ENCODE measurements at places on chromosomes 16 and 17.
A peak's percentile ranks its signal among the peaks of the same experiment; 100 is the strongest.

DNA sequence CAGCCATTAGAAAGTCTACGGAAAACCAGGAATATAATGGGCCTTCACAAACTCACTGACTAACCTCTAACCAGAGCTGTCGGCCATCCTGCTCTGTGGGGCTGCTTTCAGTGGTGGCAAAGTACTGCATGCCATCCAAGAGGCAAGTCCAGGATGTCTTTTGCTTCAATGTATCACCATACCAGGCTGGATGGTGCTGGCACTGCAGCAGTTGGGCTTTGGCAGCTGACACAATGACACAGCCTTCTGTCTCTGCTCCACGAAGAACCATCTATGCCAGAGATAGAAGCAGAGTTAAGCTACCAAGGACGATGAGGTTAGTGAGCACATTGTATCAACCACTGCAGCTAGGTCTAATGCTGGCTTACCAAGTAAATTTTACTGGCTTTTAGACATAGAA lies 9.7 kb upstream of the RSKR start:
- DNase-seq = no peak

DNA sequence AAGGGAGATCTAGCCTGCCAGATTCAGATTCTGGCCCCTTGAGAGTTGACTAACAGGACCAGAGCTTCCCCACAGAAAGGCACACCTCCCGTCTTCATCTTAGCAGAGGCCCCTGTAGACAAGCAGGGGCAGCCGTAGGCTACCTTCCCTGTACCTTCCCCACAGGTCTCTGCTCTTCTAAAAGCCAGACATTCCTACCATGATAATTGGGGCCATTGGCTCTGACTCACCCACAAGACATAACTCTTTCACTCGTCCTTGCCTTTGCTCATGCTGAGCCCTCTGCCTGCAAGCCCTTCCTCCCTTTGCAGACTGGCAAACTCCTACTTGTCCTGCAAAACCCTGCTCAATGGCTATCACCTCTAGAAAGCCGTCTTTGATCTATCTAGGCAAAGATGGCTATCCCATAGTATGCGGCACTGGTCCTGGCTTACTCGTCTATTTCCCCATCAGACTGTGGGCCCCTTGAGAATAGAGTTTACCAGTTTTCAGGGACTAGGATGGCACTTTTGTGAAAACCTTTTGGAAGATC lies 43.8 kb downstream of the PIMREG start:
- DNase-seq = no peak

GRCh38 chr16:82882982-82883835 lies 256.4 kb downstream of the CDH13 start:
- no peak for DNase-seq

DNA sequence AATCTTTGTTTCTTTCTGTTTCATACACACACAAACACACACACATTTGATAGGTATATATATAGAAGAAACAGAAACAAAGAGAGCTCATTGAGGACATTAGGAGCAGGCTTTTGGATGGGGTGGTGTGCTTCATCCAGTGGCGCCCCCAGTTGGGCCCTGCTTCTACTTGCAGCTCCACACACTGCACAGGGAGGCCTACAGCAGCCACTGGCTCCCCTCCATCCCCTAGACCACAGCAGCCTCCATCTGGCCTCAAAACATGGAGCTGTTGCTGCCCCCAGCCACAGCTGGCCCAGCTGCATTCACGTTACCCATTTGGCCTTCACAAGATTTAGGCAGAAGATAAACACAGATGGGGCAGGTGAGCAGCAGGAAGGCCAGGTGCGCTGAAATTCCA lies 33.1 kb upstream of the NF1 start:
- DNase-seq = no peak

- DNase-seq = no peak
Measured at GRCh38 chr16:86514481-86515376, 4.4 kb downstream of the FOXF1 start.

DNA sequence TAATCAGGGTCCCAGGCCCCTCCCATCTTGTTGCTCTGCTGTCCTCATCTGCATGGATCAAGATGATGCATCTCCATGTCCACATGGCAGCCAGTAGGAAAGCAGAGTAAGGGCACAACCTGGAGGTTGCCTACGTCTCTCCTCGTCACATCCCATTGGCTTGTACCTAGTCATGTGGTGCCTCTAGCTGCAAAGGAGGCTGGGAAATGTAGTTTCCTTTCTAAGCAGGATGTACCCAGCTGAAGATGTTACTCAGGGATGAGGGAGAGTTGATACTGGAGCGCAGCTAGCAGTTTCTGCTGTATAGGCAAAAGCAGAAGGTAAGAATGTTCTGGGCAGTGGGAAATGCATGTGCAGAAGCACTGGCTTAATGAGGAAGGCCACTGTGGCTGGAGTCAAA lies 20.8 kb downstream of the ABCC1 start:
- DNase-seq = no peak

GRCh38 chr16:88653596-88654362 lies 2.9 kb upstream of the CYBA start:
- no peak for DNase-seq

DNA sequence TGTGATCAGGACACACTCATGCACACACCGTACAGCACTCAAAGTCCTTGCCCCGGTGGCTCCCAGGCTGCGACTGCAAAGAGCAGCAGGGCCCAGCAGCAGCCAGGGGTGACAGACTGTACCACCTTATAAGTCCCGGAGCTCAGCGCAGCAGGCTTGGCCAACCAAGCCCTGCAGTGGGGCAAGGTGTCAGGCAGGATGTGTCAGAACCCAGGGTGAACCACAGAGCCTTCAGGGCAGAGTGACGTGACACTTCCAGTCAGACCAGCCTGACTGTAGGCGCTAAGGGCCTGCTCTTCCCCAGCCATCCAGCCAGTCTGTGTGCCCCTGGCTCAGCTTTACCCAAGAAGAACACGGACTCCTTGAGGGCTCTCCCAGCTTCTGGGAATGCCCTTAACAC lies 204.1 kb downstream of the COPRS start:
- DNase-seq = no peak

DNA sequence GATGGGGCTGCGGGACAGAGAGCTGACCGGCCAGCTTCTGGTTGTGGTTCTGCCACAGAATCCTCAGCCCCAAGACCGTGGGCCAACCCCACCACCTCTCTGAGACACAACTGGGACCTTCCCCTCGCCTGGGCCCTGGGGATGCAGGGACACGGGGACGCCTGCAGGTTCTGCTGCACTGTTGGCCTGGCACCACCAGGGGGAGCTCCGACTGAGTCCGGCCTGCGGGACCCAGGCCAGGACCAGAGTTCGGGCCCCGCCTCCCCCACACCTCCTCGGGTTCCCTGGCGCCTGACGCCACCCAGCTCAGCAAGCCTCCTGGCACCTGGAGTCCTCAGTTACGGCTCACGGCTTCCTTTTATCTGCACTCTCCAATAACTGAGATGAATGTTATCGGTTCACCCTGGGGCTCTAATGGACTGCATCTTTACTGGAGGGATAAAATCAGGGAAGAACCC lies 27.3 kb downstream of the TBC1D16 start:
- DNase-seq = peak; percentile 67

DNA sequence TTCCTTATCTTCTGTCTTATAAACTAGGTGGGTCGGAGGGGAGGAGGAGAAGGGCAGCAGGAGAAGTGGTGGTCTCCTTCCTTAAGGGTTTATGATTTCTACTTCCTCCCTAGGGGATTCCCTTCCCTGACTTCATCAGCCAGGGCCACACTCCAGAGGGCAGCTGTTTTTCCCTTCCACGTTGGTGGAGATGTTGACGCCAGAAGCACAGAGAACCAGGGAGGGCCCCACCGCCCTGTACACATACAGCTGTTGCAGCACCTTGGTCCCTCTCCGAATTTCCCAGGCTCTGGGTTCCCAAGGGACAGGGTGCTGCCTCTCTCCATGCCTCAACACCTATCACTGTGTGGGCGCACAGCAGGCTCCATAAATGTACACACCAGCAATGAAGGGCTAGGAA lies 5.6 kb upstream of the SLC6A4 start:
- DNase-seq = no peak

DNA sequence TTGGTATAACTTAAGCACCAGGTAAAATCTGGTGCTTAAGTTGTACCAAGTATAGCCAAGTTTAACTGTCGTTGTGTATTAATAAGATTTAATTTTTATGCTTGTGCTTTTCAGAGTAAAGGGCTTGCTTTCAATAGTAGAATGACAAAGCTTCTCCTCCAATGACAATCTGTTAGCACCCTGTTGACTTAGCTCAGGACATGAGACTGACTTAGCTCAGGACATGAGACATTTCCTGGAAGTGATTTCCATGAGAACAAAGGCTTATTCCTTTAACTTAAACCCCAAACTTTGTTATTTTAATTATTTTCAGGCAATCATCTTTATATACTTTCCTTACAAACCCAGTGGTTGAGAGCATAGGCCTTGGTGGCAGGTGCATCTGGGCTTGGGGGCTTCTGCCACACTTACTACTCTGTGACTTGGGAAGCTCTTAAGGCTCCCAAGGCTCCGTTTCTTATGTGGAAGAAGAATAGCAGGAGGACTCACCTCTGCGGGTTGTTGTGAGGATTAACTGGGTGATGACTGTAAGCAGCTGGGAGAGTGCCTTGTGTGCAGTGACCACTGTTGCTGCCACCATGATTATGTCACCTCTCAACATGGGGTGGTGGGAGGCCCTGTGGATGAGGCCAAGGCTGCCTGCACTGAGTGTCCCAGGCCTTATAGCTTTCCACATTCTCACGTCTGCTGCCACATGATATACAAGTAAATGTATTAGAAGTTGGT lies 59.4 kb upstream of the CMIP start:
- no peak for DNase-seq

DNA sequence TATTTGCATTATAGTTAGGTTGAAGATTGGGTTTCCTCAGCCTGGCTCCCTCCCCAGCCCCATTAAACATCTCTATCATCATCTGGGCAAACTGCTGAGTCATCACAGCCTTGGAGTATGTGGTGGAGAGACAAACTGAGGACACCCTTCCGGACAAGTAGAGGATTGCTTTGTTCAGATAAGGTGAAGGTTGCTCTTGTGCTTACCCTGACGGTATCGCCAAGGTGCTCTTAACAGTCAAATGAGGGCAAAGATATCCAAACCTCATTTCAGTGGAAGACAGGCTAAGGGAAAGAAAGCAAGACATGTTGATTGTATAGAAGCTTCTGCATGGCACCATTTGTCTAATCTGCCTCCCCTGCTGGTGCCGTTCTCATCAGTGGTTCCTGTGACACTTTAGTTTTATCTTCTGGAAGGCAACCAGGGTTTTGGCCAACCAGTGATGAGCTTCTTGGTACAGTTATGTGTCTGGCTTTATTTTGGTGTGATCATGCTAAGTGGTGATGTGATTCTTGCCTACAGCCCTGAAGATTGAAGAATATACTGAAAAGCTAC lies 56.9 kb upstream of the LGALS9 start:
- no peak for DNase-seq
